Cortex of kidney (tissue), 1 donor: ENCODE measurements at places on chromosomes 1 and 21.

DNA sequence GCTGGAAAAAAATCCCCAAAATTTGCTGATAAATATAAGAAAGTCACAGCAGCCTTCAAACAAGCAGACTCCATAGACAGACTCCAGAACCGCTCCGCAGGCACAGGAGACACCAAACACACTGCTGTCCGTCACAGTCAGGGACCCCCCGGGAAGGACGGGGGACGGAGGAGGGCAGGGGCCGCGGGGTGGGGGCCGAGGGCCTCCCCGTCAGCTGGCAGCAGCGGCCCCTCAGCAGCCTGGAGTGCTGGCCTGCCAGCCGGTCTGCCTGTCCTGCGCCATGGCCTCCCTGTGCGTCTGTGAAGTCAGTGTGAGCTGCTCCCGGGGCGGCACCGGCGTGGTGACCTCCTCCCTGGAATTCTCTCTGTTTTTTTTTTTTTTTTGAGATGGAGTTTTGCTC lies 10.1 kb upstream of the C1orf159 start:
- no peak for DNase-seq

GRCh38 chr1:24991697-24992096 lies 61.6 kb upstream of the RUNX3 start:
- no peak for DNase-seq

DNA sequence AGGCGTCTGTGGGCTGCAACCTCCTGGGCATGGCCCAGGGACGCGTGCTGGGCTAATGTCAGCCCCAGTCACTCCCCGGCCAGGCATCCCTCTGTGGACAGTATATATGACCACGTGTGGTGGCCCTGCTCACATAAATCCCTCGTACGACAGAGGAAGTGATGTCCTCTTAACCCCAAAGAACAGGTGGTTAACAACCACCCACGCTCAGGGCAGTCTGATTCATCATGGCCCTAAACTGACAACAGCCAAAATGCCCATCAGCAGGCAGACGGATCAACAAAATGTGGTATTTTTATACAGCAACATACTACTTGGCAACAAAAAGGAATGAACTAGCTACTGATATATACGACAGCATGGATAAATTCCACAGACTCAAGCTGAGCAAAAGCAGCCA lies 51.0 kb downstream of the ECE1 start:
- DNase-seq, result no peak

DNA sequence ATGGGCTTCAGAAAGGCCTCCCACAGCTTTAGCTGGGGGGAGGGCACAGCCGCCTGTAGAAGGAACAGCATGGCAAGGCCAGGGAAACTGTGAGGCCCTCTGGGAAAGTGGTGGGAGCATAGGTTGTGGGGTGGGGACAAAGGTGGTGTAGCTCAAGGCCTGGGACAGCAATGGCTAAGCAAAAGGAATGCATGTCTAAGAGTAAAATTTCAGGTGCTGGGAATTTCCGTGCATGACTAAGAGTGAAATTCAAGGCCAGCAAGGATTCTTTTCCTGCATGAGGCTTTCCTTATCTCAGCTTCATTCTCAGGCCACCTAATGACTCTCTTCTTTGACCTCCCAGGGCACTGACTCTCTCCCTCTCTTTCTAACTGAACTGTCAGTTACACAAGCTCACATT lies 86.5 kb upstream of the WNT4 start:
- DNase-seq, result no peak

DNA sequence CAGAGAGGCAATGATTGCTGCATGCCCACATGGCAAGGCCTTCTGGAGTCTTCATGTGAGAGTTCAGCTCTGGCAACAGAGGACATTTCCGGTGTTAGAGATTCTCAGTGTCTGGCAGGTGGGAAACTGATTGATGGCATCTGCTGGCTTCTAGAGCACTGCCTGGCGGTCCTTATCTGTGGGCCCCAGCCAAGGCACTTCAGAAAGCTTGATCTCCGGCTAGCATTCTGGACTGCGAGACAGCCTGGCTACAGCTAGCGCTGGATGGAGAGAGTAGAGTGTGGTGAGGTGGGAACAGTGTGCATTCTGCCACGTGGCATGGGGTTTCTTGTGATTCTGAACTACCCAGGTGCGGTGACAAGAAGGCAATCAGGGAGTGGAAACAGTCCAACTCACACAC lies 9.4 kb downstream of the ZNF678 start:
- DNase-seq, result no peak

- no peak for DNase-seq
Measured at GRCh38 chr1:33295023-33295422, 25.9 kb downstream of the A3GALT2 start.

- no peak for DNase-seq
Measured at GRCh38 chr1:212814537-212815334, 23.0 kb downstream of the TATDN3 start.

- DNase-seq, result no peak
Measured at GRCh38 chr1:16078925-16079656, 5.6 kb upstream of the FAM131C start.

GRCh38 chr21:26397545-26397944 lies 175.5 kb downstream of the CYYR1 start:
- DNase-seq, result no peak

- no peak for DNase-seq
Measured at GRCh38 chr1:90876101-90876500, 145.7 kb downstream of the ZNF644 start.

GRCh38 chr1:99441299-99442095 lies 177.2 kb downstream of the PLPPR4 start:
- no peak for DNase-seq

DNA sequence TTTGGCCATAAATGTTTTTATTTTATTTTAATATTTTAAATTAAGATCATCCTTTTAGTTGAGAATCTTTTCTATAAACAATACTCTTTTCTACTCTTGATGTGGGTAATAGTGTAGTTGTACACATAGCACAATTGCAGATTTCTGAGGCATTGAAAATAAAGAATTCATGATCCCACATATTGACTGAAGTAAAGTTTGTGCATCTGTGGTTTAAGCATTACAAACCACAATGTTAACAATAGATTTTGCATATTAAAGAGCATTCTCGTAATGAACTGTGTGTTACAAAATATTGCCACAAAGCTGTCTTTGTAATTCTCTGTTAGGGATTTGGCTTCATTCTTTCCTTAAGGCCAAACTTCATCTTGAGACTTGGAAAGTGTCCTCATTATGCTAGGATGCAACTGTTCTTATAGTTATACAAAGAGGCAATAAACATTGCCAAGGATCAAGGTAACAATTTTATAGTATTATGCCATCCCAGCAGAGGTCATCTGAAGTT lies 256.8 kb downstream of the OLFM3 start:
- DNase-seq, result no peak

GRCh38 chr1:177043597-177043996 lies 120.9 kb downstream of the ASTN1 start:
- DNase-seq, result no peak

- DNase-seq, result no peak
Measured at GRCh38 chr1:207831517-207832327, 79.2 kb downstream of the CD34 start.

GRCh38 chr1:24562625-24563024 lies 6.7 kb downstream of the NCMAP start:
- no peak for DNase-seq

DNA sequence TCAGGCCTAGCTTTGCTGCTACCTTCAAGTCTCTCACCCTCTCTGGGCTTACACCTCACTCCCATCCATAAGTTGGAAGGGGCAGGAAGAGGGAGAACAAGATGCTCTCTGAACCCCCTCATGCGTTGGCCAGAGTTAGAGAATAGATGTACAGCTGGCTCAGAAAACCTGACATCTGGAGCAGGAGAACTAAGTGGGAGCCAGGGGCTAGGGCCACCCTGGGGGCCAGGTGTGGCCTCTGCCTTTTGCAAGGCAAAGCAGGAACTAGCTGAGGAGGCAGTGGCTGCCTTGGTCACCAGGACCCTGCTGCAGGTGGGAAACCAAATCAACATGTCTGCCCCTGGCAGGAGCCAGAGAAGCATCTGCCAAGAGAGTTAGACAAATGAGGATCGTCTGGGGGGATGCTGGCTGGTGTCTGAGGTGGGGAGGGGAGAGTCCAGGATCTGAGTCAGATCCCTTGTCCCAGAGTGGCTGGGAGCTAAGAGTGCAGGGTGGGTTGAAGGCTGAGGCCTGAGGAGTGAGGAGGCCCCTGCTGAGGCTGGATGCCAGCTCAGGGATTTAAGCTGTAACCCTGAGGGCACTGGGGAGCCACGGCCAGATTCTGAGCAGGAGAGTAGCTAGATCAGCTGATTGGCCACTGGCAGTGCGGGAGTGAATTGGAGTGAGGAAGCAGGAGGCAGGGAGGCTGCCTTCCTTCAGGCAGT lies 115.0 kb downstream of the EPHB2 start:
- DNase-seq, result no peak

GRCh38 chr1:226882631-226883409 lies 12.4 kb downstream of the PSEN2 start:
- DNase-seq, result no peak

DNA sequence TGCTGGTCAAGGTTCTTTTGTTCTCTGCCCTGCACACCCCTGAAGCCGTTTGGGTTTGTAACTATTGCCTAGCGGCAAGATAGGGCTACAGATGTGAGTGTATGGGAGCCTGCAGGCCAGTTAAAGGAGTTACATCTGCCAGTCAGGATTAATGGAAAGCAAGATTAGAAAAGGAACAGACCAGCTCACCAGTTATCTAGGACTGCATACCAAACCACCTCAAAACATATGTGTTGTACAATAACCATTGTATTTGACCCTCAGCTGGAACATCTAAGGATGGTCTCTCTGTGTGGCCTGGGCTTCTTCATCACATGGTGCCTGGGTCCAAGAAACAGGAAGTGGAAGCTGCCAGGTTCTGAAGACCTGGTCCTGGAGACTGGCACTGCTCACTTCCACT lies 52.5 kb upstream of the FBXO28 start:
- DNase-seq, result no peak

DNA sequence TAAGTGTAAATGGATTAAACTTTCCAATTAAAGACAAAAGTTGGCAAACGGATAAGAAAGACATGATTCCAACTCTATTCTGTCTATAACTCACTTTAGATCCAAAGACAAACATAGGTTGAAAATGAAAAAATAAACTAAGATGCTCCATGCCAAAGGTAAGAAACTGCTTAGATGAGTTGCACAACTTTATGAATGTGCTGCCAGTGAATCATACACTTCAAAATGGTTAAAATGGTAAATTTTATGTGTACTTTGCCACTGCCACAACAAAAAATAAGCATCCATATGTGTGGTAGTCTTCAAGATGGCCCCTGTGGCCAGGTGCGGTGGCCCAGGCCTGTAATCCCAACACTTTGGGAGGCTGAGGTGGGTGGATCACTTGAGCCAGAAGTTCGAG lies 45.0 kb downstream of the NSL1 start:
- no peak for DNase-seq

- no peak for DNase-seq
Measured at GRCh38 chr1:220954321-220955075, 75.3 kb downstream of the HLX start.
